ENCODE measurements at places on chromosomes 11 and 22. TPM values are rescaled to one million over a fixed set of nuclear protein-coding genes. Genes with fewer than 3 reads are reported as not detected.

- DNase-seq: no peak
Measured at GRCh38 chr11:24373516-24373915, 123.3 kb upstream of the LUZP2 start.

DNA sequence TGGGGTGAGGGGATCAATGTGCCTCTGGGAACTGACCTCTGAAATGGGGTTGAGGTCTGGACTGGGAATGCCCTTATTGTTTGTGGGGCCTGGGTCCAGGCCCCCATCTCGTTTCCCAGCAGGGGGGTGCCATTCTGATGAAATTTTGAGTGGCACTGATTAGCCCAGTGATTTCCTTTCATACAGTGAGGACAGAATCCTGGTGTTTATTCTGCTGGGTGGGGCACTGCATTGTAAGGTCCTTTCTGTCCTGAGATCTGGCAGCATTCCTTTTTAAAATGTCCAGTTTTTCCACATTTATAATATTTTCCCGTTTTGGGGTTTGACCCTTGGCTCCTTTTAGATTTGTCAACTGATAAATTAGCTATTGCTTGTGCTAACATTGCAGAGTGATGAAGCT, 27.1 kb downstream of the OR10A6 start:
- no peak for DNase-seq

- no peak for DNase-seq
Measured at GRCh38 chr22:20741008-20741633, 32.8 kb upstream of the SERPIND1 start.

The OR8H3 gene
- not detected for polyA plus RNA-seq

- DNase-seq: no peak
Measured at GRCh38 chr11:79030448-79030847, 410.4 kb downstream of the TENM4 start.

GRCh38 chr22:44573451-44573850, 75.4 kb upstream of the RTL6 start:
- no peak for DNase-seq

- DNase-seq: no peak
Measured at GRCh38 chr11:45179686-45180178, 33.3 kb downstream of the PRDM11 start.

The PHF21B gene
- polyA plus RNA-seq: 4.5 TPM

DNA sequence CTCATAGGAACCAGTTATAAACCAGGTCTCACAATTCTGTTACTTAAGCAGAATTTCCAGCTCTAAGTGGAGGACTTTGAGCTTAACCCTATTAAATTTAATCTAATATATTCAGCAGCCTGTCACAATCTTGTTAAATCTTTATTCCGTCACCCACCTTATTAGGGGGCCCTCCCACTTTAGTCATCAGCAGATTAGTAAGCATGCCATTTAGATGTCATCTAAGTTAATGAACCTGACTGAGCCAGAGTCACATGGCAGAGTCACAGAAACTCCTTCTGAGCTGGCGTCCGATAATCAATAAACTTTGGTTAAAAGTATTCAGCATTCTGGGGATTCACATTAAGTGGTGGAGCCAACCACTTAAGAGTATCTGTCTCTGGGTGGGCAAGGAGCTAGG, 35.1 kb downstream of the TTC12 start:
- no peak for DNase-seq

- no peak for DNase-seq
Measured at GRCh38 chr22:38228873-38229740, 27.3 kb downstream of the MAFF start.

GRCh38 chr22:44869196-44869595, 116.8 kb downstream of the ARHGAP8 start:
- no peak for DNase-seq

GRCh38 chr11:45755281-45755859, 49.6 kb upstream of the SLC35C1 start:
- DNase-seq: no peak

The HSPB2 gene
- 1.5 TPM for polyA plus RNA-seq

GRCh38 chr22:19111584-19111983, 10.6 kb downstream of the DGCR2 start:
- DNase-seq: no peak

The KDM4E gene
- 0.30 TPM for polyA plus RNA-seq

The GGTLC3 gene
- polyA plus RNA-seq: not detected

The BTG4 gene
- polyA plus RNA-seq: not detected

- no peak for DNase-seq
Measured at GRCh38 chr11:19632499-19632834, 80.2 kb upstream of the NAV2 start.

The C11orf42 gene
- polyA plus RNA-seq: 1.0 TPM

The OR5B21 gene
- not detected for polyA plus RNA-seq

The PYGM gene
- polyA plus RNA-seq: 2.1 TPM

GRCh38 chr11:69635195-69635594, 5.8 kb upstream of the CCND1 start:
- no peak for DNase-seq

DNA sequence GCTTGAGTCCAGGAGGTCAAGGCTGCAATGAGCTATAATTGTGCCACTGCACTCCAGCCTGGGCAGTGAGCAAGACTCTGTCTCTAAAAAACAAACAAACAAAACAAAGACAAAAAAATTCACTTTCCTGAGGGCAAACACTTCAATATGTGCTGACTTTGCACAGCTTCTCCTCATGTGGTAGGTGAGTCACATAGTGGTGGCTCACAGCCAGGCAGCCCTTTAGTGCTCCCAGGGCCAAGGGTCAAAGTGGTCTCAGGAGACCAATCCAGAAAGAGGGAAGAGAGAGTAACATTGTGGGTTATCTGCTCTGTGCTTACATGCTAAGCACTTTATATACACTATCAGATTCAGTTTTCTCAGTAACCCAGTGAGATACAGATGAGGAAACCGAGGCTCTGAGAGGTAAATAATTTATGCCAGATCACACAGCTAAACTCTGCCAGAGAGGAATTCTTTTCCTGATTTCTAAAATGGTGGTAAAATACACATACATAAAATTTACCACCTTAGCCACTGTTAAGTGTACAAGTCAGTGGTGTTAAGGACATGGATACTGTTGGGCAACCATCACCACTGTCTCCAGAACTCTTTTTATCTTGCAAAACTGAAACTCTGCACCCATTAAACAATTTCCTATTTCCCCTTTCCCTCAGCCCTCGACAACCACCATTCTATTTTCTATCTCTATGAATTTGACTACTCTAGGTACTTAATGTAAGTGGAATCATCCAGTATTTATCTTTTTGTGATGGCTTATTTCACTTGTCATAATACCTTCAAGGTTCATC, 231.7 kb upstream of the NARS2 start:
- no peak for DNase-seq

All from renal cortex interstitium (tissue), 15 donors.